ENCODE measurements at places on chromosomes 5 and 9. TPM values are rescaled to one million over a fixed set of nuclear protein-coding genes. Genes with fewer than 3 reads are reported as not detected.

The ENTPD2 gene
- total RNA-seq: 0.91 TPM

The SLCO6A1 gene
- total RNA-seq: not detected

The IFNA21 gene
- total RNA-seq: not detected

The PCDHB5 gene
- 1.8 TPM for total RNA-seq

The MTX3 gene
- 6.9 TPM for total RNA-seq

The MSMP gene
- 0.31 TPM for total RNA-seq

The PCDHGA3 gene
- total RNA-seq: not detected

The SERF1A gene
- 2.2 TPM for total RNA-seq

The RLN2 gene
- total RNA-seq: 0.24 TPM

The CARTPT gene
- total RNA-seq: not detected

The ADAMTS2 gene
- 0.09 TPM for total RNA-seq

The PCDH1 gene
- total RNA-seq: 2.2 TPM

The CDHR2 gene
- 0.02 TPM for total RNA-seq

The FAXDC2 gene
- 0.16 TPM for total RNA-seq

The SNCAIP gene
- not detected for total RNA-seq

The PTPDC1 gene
- 4.2 TPM for total RNA-seq

The SPINK6 gene
- 0.39 TPM for total RNA-seq

The NME5 gene
- not detected for total RNA-seq

The OGN gene
- total RNA-seq: not detected

The TAS2R1 gene
- not detected for total RNA-seq

The SLC36A2 gene
- total RNA-seq: not detected

The ZFP37 gene
- total RNA-seq: 1.8 TPM

The ITGA1 gene
- total RNA-seq: 1.2 TPM

The RETREG1 gene
- 1.4 TPM for total RNA-seq

The CLTB gene
- total RNA-seq: 107 TPM

The KCTD16 gene
- 0.08 TPM for total RNA-seq

The ARSI gene
- 43.8 TPM for total RNA-seq

The ZNF454 gene
- total RNA-seq: not detected

The TEK gene
- 0.12 TPM for total RNA-seq
